Effector CD8-positive, alpha-beta T cell (primary cell): ENCODE measurements at places on chromosomes 3 and 15.

DNA sequence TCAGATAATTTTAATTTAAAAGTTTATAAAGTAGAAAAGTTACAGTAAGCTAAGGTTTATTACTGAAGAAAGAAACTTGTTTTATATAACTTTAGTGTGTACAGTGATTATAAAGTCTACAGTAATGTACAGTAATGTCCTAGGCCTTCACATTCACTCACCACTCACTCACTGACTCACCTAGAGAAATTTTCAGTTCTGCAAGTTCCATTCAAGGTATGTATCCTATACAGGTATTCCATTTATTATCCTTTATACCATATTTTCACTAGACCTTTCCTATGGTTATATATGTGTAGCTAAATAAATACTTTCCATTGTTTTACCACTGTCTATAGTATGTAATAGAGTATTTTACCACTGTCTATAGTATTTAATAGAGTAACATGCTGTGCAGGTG is 33.2 kb upstream of the MME start:
- DNase-seq, result no peak

DNA sequence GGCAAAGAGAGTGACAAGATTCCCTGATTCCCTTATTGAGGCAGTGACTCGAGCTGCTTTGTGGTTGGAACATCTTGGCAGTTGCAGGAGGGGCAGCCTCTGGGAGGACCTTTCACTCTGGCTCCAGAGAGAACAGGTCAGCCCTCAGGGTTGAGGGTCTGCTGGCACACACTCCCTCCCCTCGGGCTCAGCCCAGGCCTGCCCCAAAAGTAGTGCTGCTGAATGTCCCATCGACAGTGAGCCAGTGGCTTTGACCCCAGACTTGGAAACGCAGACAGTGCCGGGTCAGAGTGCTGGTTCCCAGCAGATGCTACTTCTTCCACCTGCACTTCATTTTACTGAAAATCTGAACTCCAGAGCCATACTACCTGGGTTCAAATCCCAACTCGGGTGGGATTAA is 25.6 kb upstream of the ATP2B2 start:
- no peak for DNase-seq

DNA sequence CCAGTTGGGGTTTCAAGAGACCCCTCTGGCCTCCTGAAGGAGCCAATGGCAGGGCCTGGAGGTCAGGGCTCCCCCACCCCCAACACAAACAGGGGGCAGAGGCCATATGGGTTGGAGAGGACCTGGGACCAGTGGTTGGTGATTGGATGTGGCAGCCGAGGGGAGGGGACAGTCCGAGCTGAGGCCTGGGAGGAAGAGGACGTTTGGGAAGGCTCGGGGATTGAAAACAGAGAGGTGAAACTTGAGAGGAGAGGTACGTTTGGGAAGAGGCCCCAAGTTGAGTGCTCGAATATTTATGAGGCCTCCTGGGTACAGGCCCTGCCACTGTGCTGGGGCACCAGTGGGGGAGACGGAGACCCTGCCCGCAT is 53.7 kb downstream of the DNAJB8 start:
- DNase-seq, result no peak

DNA sequence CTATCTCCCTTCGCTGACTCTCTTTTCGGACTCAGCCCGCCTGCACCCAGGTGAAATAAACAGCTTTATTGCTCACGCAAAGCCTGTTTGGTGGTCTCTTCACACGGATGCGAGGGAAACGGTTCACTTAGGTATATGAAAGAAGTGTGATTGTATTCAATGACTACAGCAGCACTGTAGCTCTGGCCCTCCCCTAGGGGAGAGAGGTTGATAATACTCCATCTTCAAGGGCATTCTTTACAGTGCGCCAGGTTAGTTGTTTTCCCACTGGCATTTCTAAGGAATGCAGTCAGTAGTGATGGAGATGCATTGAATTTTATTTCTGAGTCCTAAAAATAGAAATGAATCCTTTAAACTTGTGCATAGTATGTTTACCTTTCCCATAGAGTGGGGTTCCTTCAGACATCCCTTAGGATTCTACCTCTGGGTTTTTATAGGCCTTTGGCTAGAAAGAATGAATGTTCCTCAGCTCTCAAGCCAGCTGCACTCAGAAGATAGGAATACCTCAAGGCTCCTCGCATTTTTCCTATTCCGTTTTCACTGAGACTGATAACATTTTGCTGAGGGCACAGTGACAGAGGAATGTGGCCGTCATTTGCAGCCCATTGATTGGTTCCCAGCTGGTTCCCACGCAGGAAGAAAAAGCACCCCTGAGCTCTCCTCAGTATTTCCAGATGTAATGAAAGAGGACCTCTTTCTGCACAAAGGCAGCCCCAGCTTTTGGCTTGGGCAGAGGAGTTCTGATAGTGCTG is 131.8 kb upstream of the C2CD4B start:
- no peak for DNase-seq

DNA sequence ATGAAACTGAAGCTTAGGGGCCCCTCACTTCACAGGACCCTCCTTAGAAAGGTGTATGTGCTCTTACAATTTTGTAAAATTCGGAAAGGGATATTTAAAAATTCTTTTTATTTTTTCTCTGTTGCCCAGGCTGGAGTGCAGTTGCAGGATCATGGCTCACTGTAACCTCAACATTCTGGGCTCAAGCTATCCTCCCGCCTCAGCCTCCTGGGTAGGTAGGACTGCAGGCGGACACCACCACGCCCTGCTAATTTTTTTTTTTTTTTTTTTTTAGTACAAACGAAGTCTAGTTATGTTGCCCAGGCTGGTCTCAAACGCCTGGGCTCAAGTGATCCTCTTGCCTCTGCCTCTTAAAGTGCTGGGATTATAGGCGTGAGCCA is 45.1 kb upstream of the SPATA12 start:
- DNase-seq, result no peak
